ENCODE measurements at places on chromosomes 3 and 15. TPM values are rescaled to one million over a fixed set of nuclear protein-coding genes. Genes with fewer than 3 reads are reported as not detected.

DNA sequence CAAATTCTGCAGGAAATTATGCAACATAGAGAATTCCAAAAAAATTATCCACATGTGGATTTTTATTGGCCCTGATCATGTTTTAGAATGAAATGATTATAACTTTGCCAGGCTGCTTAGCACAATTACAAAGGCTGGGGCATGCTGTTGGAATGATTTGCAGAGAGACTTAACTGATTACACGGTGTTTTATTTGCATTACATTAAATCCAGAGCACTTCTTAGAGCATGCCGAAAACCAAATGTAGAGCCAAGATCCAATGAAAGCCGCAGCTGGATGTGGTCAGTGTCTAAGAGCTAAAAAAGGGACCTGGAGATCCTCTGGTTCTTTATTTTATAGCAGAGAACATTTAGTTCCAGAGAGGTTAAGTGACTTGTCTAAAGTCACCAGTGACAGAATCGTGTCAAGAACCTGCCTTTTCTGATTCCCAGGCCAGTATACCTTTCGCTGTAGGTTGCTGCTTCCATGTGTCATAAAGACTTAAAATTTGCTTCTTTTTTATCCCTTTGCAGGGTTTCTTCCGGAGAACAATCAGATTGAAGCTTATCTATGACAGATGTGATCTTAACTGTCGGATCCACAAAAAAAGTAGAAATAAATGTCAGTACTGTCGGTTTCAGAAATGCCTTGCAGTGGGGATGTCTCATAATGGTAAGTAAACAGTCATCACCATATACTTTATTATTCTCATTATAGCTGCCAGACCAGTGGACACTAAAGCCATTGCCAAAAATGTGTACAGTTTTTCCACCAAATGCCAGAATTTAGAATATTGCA is 92.0 kb upstream of the TSEN2 start:
- ATAC-seq: no peak

DNA sequence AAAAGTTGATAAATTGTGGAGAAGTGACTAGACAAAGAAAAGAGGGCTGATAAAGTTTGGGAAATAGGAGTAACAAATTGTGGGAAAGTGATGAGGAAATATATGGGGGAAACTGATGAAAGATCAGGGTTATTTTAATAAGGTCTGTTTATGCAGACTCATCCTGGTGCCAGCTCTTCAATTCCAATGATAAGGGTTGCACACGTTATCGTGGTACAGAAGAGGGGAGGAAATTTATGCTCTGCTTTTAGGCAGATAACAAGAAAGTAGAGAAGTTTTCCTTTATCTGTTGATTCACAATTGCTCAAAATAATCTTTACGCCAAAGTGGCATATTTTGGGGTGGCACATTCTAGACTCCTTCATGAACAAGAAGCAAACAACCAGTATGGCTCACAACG is 32.1 kb upstream of the LIPC start:
- no peak for ATAC-seq

DNA sequence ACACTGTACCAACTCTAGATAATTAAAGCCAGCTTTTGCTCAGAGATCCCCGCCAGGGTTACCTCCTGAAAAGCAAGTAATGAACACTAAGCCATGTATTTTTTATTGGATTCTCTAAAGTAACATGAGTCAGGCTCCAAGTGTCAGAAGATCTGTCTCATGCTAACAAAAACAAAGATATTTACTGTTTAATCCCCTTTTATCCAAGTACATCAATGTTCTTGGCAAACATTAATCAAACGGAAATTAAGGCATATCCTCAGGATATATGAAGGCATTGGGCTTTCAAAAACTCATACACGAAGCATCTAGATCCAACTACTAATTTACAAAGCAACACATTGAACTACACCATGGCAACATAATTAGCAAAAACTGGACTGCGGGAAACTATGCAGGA is 37.2 kb downstream of the MYO5A start:
- ATAC-seq: no peak

DNA sequence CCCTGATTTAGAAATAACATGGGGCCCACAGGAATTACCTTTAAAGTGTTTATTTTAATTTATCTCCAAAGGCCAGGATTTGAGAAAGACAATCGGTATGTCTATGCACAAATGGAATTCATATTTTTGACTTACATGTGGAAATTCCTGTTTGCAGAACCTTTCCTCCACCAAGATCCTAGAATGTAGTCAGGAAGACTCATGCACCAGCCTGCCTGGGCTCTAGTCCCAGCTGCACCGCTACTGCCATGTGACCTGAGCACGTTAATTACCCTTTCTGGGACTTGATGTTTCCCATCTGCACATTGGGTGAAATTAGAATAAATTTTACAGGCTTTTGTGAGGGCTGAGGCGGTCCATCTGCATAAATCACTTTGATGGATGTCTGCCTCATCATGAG is 194.2 kb downstream of the ATP10A start:
- ATAC-seq: no peak

DNA sequence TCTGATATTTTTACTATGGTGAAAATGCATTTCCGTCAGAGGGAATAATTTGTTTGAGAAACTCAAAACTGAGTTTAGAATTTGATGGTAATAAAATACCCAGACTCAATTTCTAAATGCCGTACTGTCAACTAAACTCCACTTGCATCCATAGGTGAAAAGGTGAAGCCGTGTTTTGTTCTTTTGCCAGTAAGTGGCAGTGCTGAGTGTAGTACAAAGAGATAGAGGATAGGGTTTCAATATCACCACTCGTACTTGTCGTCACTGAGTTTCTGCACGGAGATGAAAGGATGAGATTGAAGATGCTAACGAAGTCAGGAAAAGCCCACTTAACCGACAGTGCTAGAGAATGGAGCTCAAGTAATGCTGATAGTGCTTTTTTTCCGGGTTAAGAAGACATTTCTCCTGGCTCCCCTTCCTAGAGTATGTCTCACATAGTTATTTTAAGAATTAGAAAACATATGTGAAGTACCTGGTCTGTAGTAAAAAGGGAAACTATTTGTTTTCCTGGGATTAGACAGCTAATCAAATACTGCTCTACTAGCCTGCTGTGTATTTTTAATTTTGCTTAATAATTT is 345.1 kb downstream of the IL5RA start:
- ATAC-seq: no peak

GRCh38 chr3:13112521-13113345 is 39.5 kb upstream of the IQSEC1 start:
- ATAC-seq: peak; percentile 26

DNA sequence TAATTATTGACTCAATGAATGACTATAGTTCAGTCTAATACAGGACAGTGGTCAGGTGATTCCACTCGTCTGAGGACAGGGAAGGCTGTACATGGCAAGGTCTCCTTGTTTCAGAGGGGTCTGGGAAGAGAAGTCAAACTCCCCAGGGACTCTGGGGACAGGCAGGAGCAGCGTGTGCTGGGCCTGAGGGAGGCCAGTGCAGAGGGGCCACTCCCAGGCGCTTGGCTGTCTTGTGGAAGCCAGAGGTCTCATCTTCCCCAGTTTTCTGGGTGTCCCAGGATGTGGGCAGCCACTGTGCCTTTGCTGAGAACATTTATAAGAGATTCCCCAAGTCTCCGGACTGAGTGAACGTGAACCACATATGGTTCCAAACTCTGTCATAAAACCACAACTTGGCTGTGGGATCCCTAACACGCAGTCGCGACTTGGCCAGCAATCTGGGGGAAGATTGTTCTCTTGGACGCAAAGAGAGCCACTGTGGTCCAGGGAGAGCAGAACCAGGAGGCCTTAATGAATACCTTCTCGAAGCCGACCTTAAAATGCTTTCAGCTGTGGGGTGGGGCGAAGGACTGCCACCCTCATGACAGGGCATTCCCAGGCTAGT is 30.4 kb downstream of the BHLHE40 start:
- ATAC-seq: no peak

GRCh38 chr15:91022832-91023129 is 387 bp upstream of the VPS33B start:
- no peak for ATAC-seq

DNA sequence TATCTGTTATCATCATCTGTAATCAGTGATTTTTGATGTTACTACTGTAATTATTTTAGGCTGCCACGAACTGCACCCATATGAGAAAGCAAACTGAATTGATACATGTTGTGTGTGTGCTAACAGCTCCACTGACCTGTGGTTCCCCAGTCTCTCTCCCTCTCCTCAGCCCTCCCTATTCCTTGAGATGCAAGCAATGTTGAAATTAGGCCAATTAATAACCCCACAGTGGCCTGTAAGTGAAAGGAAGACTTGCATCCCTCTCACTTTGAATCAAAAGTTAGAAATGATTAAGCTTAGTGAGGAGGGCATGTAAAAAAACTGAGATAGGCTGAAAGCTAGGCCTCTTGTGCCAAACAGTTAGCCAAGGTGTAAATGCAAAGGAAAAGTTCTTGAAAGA is 218.6 kb upstream of the LRRFIP2 start:
- no peak for ATAC-seq

- ATAC-seq: no peak
Measured at GRCh38 chr3:38152609-38153008, 12.7 kb upstream of the OXSR1 start.

GRCh38 chr15:77528968-77529319 is 103.8 kb downstream of the LINGO1 start:
- no peak for ATAC-seq

DNA sequence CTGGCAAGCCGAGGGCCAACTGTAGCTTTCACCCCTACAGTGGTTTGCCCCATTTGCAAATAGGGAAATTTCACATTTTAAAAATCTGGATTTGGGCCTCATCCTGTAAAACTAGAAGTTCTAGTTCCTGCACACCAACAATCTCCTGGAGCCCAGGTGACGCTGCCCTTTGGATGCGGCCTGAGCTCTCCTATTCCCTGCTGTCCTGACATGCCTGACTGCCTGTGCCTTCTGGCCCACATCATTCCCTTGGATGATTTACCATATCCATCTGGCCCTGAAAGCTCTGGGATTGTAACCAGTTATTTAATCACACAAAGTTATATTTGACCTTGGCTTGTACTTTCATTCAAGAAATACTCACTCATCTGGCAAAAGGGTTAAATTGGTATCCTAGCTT is 272.3 kb downstream of the ARRDC4 start:
- no peak for ATAC-seq

- no peak for ATAC-seq
Measured at GRCh38 chr15:73955861-73956742, 29.8 kb downstream of the LOXL1 start.

DNA sequence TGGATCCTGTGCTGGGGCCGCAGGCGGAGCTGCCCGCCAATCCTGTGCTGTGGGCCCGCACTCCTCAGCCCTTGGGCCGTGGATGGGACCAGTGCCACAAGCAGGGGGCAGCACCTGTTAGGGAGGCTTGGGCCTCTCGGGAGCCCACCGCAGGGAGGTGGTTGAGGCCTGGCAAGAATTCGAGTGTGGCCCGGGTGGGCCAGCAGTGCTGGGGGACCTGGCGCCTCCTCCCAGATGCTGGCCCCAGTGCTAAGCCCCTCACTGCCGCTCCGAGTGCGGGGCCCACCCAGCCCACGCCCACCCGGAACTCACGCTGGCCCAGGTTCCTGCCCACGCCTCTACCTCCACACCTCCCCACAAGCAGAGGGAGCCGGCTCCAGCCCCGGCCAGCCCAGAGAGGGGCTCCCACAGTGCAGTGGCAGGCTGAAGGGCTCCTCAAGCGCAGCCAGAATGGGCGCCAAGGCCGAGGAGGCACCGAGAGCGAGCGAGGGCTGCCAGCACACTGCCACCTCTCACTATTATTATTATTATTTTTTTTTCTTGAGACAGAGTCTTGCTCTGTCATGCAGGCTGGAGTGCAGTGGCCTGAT is 31.4 kb upstream of the TBL1XR1 start:
- ATAC-seq: no peak

The MAP6D1 gene
- total RNA-seq: 4.9 TPM

The ACKR2 gene
- total RNA-seq: 7.9 TPM

The ECE2 gene
- 0.67 TPM for total RNA-seq
